ENCODE measurements at places on chromosomes 11 and 22. TPM values are rescaled to one million over a fixed set of nuclear protein-coding genes. Genes with fewer than 3 reads are reported as not detected.
A peak's percentile ranks its signal among the peaks of the same experiment; 100 is the strongest.

- no peak overlapping the region for H3K27ac ChIP-seq
- no peaks in the 10 kb centered on the region for H3K36me3 ChIP-seq
- H3K4me1 ChIP-seq = peaks cover 4% of the 10 kb centered on the region
- no peak for DNase-seq
These were observed 10.4 kb upstream of the CELSR1 start for GRCh38 chr22:46547883-46548244.

GRCh38 chr11:83816572-83817187, 530.5 kb upstream of the CCDC90B start:
- no peak overlapping the region for H3K27ac ChIP-seq
- H3K36me3 ChIP-seq = no peaks in the 10 kb centered on the region
- no peak overlapping the region for H3K4me3 ChIP-seq
- H3K27me3 ChIP-seq = peaks cover 3% of the 10 kb centered on the region
- H3K4me1 ChIP-seq = no peaks in the 10 kb centered on the region

DNA sequence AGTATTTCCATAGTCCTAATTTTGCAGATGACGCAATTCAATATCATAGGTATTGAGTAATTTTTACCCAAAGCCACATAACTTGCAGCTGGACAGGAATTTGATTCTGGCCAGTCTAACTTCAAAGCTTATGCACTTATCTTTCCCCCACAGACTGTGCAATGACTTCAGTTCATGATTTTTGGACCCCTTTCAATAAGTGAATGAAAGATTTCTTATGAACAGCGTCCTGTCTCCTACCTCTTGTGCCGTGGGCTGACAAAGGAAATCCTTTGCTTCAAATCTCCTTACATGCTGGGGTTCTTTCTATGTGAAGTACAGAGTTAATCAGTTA, 217.7 kb upstream of the KIRREL3 start:
- DNase-seq = no peak
- no peak overlapping the region for H3K27ac ChIP-seq
- no peaks in the 10 kb centered on the region for H3K4me1 ChIP-seq
- H3K36me3 ChIP-seq = no peaks in the 10 kb centered on the region

DNA sequence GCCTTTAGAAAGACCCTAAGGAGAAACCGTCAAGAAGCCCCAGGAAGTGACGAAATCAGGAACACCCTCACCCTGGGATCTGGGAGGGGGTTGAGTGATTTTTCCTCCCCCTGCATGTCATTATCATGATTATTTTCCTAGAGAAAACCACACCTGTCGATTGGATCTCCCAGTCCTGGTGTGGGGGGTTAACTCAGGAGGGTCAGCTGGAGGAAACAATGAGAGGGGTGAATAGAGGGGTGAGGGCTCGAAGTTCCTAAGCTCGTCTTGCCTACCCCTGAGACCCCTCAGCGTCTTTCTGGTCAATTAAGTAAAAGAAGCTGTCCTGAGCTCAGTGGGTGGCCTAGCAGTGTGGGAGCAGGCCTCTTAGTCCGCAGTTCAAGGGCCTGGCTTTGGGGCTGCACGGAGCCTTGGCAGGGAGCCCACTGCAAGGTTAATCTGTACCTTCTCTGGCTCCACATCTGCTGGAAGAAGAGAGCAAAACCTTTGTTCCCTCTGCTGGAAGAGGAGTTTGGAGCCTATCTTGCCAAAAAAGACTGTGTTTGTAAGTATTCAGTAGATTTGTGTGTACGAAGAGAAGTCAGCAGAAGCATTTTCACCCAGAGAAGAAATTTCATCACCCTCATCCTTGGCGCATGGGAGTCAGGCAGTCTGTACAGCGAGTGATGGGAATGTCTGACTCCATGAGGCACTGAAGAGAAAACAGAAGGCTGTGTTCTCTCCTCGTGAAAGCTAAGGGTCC, 34.2 kb upstream of the FTH1 start:
- H3K36me3 ChIP-seq = peaks cover 13% of the 10 kb centered on the region
- no peak for DNase-seq
- no peak overlapping the region for H3K27ac ChIP-seq
- no peak overlapping the region for H3K4me3 ChIP-seq
- H3K27me3 ChIP-seq = peaks cover 1% of the 10 kb centered on the region

- peaks cover 14% of the 10 kb centered on the region for H3K27me3 ChIP-seq
- DNase-seq = no peak
- no peak overlapping the region for H3K4me3 ChIP-seq
- peaks cover 3% of the 10 kb centered on the region for H3K4me1 ChIP-seq
- no peaks in the 10 kb centered on the region for H3K36me3 ChIP-seq
These were observed 29.7 kb upstream of the ACCSL start for GRCh38 chr11:44018127-44018521.

GRCh38 chr11:128604723-128605122, 17.4 kb upstream of the ETS1 start:
- H3K27ac ChIP-seq = no peak overlapping the region
- H3K4me1 ChIP-seq = peaks cover 55% of the 10 kb centered on the region
- no peaks in the 10 kb centered on the region for H3K27me3 ChIP-seq
- H3K4me3 ChIP-seq = no peak overlapping the region

GRCh38 chr22:19716041-19716828, 1.9 kb downstream of the SEPTIN5 start:
- no peak overlapping the region for H3K4me3 ChIP-seq
- H3K36me3 ChIP-seq = no peaks in the 10 kb centered on the region
- peaks cover 11% of the 10 kb centered on the region for H3K4me1 ChIP-seq
- H3K27me3 ChIP-seq = peaks cover 22% of the 10 kb centered on the region
- no peak overlapping the region for H3K27ac ChIP-seq

DNA sequence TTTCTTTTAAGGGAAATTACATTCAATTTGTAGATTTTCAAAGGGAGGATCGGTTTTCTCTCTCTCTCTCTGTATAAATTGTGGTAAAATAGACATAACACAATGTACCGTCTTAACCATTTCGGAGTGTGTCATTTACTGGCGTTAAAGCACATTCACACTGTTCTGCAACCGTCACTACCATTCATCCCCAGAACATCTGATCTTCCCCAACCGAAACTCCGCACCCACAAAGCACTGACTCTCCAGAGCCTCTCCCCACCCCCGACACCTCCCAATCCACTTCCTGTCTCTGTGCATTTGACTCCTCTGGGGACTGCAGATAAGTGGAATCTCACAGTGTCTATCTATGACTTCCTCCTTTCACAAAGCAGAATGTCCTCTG, 15.9 kb upstream of the GRAMD4 start:
- peaks cover 3% of the 10 kb centered on the region for H3K36me3 ChIP-seq
- H3K27ac ChIP-seq = peak overlapping the region; percentile 99
- no peaks in the 10 kb centered on the region for H3K27me3 ChIP-seq

- H3K4me3 ChIP-seq = no peak overlapping the region
- no peak overlapping the region for H3K27ac ChIP-seq
- H3K4me1 ChIP-seq = no peaks in the 10 kb centered on the region
- no peaks in the 10 kb centered on the region for H3K36me3 ChIP-seq
These were observed 76.4 kb upstream of the SLC22A12 start for GRCh38 chr11:64514590-64514989.

DNA sequence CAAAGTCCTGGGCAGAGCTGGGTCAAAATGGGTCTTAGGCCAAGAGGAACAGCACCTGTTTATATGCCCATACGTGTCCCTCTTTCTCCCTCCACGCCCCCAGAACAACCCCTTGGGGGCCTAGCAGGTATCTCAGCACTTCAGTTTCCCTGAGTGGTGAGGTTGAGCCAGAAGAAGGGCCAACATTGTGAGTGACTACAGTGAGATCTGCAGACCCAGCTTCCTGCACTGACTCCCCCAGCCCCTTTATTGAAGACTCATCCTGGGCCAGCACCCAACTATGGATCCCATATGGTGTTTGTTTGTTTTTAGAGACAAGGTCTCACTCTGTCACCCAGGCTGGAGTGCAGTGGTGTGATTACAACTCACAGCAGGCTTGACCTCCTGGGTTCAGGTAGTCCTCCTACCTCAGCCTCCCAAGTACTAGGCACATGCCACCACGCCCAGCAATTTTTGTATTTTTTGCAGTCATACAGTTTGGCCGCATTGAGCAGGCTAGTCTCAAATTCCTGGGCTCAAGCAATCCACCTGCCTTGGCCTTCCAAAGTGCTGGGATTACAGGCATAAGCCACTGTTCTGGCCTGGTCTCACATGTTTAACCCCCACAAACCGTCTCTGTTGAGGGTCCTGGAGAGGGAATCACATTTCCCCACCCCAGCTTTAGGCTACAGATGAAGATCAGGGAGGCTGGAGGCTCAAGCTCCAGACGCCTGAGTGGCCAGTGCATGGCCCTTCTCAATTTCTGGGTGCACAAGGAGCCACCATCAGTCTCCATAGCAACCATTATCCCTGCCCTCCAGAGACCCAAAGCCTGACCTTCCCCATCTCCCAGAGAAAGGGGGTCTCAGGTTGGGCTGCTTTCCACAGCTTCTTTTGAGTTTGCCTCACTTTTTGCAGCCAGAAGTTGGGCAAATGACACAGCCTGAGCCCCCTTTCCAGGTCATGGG, 1.7 kb upstream of the LARGE2 start:
- no peak overlapping the region for H3K27ac ChIP-seq
- peaks cover 10% of the 10 kb centered on the region for H3K27me3 ChIP-seq
- DNase-seq = no peak
- H3K36me3 ChIP-seq = peaks cover 3% of the 10 kb centered on the region
- peaks cover 29% of the 10 kb centered on the region for H3K4me1 ChIP-seq
- no peak overlapping the region for H3K4me3 ChIP-seq

DNA sequence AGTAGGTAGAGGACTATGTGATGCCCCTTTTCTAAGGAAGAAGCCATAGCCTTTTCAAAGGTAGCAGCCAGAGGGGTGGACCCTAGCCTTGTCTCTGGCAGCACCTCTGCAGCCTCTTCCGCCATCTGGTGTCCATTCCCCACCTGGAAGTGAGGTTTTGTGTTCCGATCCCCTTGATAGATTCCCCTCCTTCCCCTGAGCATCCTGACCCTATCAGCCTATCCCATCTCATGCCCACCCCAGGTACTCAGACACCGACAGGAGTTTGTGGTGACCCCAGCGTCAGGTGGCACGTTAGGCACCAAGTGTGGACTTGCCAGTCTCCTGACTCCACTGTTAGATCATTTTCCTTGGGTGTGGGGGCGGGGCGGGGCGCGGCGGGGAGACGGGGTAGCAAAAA, 398 bp upstream of the FAM89B start:
- H3K27ac ChIP-seq = peak overlapping the region; percentile 89
- no peak for DNase-seq
- H3K4me3 ChIP-seq = peak overlapping the region; percentile 97
- peaks cover 37% of the 10 kb centered on the region for H3K36me3 ChIP-seq

C11orf21 gene
- 6.7 TPM for total RNA-seq

KCNQ1 gene
- total RNA-seq = 9.1 TPM

ASPHD2 gene
- 10.2 TPM for total RNA-seq

OR10D3 gene
- not detected for total RNA-seq

SAA1 gene
- total RNA-seq = not detected
